ENCODE measurements at places on chromosomes 3 and 15. TPM values are rescaled to one million over a fixed set of nuclear protein-coding genes. Genes with fewer than 3 reads are reported as not detected.

The SLC22A14 gene
- total RNA-seq, result not detected

The FBXO40 gene
- total RNA-seq, result not detected

The PLSCR2 gene
- not detected for total RNA-seq

The BOC gene
- total RNA-seq, result 64.1 TPM

The CCR2 gene
- 3.9 TPM for total RNA-seq

The ST8SIA2 gene
- not detected for total RNA-seq

The RASL12 gene
- 244 TPM for total RNA-seq

The ZNF385D gene
- 17.9 TPM for total RNA-seq
